ENCODE measurements at places on chromosomes 7 and 10. TPM values are rescaled to one million over a fixed set of nuclear protein-coding genes. Genes with fewer than 3 reads are reported as not detected.

GRCh38 chr7:142612237-142612881 is 136.9 kb upstream of the PRSS1 start:
- no peak for DNase-seq

GRCh38 chr10:124557167-124557566 is 95.5 kb downstream of the LHPP start:
- no peak for DNase-seq

DNA sequence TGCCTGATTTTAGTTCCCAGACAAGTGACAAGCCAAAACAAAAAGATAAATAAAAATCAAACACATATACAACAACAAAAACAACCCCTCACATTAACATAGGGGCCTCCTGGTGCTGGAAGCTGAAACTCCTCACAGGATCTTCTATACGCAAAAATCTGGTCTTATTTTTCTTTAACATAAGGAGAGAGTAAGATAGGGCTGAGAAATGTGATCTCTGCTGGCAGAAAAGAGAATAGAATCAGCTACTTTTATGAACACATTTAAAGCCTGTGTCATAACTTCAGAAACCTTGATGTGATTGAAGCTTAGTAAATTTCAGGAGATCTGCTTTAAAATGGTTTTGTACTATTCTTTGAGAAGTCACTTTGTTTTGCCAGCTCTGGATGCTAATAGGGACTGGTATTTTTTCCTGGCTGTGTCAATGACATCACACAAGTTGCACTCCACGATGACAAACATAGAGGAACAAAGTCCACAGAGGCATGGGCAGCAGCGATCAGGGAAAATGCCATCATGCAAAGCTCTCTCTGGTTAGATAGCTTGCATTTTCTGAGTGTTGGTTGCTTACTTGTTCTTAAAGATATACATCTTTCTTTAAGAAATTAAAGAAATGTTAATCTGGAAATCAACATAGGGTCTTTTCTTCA is 176.6 kb upstream of the SP4 start:
- no peak for DNase-seq

GRCh38 chr10:132984801-132985545 is 42.6 kb upstream of the CFAP46 start:
- DNase-seq = no peak

The HOXA7 gene
- total RNA-seq = not detected

GRCh38 chr10:48896756-48897440 is 42.7 kb downstream of the LRRC18 start:
- DNase-seq = no peak

The ZNF746 gene
- 6.7 TPM for total RNA-seq

The ZNF804B gene
- not detected for total RNA-seq

- DNase-seq = no peak
Measured at GRCh38 chr7:2661602-2662272, 26.3 kb upstream of the AMZ1 start.

GRCh38 chr10:112140110-112140970 is 43.2 kb downstream of the GPAM start:
- DNase-seq = peak; percentile 53

DNA sequence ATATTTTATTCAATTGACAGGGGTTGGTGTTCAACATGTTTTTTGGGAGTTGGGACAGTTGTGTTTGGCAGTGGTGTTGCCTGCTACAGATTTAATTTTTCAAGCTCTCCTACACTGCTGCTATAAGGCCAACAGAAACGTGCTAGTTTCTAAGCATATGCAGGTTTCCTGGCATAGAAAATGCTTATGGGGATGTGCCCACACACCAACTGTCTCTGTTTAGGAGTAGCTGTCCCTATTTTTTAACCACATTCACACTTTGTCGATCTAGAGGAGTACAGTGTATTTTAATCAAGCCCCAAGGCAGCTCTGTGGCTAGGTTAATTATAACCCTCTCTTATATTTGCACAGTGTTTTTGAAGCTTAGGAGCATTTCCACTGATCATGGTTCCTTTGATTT is 28.6 kb downstream of the TMEM178B start:
- no peak for DNase-seq

DNA sequence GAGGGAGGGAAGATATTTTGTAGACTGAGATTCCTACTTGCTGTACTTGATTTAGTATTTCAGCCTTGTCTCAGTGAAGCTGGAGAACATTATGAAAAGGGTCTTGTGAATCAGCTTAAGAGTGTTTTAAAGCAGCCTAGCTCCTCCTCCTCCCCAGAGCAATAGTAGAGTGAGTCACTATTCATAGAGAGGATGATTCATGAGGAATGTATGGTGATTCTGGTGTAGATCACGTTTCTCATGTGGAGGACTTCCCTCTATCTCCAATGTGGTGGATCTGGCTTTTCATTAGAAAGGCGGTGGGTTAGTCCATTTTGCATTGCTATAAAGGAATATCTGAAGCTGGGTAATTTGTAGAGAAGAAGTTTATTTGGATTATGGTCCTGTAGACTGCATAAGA is 340.1 kb upstream of the CHRM2 start:
- no peak for DNase-seq

The LRWD1 gene
- total RNA-seq = 9.7 TPM

The IDI2 gene
- total RNA-seq = 0.16 TPM

DNA sequence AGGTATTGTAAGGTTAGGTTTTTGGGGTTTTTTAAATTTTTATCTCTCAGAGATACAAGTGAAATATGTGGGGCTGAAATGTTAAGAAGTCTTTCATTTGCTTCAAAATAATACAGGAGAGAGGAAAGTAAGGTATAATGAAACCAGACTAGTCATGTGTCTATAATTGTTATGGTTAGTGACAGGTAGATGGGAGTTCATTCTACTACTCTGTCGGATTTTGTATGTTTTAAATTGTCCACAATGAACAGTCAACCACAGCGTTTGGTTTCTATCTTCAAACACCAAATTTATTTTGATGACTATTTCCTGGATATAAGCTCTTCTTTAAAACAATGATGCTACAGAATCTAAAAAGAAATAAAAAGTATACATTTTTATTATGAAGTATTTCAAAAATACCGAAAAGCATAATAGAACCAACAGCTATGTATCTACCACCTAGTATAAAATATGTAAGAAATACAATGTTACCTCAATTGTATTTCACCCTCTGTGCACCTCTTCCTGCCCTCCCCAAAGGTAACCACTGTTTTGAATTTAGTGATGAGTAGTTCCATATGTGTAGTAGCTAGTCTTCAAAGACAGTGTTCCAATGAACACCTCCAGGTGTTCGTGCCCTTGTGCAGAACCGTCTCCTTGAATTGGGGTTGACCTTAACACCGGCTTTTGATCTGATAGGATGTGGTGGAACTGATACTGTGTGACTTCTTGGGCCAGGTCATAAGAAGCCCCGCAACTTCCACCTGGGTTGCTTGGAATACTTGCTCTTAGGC is 74.8 kb upstream of the CDK1 start:
- no peak for DNase-seq

- DNase-seq = no peak
Measured at GRCh38 chr10:86068231-86069054, 298.2 kb downstream of the GRID1 start.

- no peak for DNase-seq
Measured at GRCh38 chr7:37924491-37925041, 4.1 kb downstream of the EPDR1 start.

The ZNF853 gene
- 10.7 TPM for total RNA-seq

GRCh38 chr10:19921300-19922140 is 105.3 kb downstream of the PLXDC2 start:
- DNase-seq = no peak

DNA sequence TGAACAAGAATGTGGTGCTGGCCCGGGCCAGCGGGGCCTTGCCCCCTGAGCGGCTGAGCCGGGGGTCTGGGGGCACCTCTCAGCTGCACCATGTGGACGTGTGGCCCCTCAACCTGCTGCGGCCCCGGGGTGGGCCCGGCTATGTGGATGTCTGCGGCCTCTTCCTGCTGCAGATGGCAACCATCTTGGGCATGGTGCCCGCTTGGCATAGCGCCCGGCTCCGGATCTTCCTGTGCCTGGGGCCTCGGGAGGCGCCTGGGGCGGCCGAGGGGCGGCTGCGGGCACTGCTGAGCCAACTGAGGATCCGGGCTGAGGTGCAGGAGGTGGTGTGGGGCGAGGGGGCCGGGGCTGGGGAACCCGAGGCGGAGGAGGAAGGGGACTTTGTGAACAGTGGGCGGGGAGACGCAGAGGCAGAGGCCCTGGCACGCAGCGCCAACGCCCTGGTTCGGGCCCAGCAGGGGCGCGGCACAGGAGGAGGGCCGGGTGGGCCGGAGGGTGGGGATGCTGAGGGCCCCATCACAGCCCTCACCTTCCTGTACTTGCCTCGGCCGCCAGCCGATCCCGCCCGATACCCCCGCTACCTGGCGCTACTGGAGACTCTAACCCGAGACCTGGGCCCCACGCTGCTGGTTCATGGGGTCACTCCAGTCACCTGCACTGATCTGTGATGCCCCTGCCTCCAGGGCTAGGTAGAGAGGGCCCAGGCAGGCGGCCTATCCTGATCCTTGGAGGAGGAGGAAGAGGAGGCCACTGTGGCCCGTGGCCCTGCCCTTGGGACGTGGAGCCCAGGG is 1.1 kb upstream of the TRIP6 start:
- peak; percentile 90 for DNase-seq

DNA sequence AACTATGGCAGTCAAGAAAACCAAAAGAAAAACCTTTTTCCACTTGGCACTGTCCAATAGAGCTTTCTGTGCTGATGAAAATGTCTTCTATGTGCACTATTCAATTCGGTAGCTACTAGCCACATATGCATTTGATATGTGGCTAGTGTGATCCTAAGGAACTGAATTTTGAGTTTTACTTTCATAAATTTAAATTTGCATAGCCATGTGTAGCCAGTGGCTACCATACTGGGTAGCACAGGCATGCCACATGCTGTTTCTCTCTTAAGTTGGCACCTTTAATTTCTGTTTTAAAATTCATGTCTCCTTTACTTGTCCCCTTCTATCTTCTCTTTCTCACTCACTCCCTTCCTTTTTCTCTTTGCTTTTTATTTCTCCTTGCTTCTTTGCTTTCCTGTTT is 455.7 kb downstream of the AUTS2 start:
- DNase-seq = no peak

- DNase-seq = no peak
Measured at GRCh38 chr10:130807721-130808120, 503.8 kb downstream of the TCERG1L start.

GRCh38 chr10:119801176-119801575 is 71.5 kb downstream of the MCMBP start:
- DNase-seq = no peak

- no peak for DNase-seq
Measured at GRCh38 chr7:24440892-24441291, 132.4 kb upstream of the PALS2 start.

DNA sequence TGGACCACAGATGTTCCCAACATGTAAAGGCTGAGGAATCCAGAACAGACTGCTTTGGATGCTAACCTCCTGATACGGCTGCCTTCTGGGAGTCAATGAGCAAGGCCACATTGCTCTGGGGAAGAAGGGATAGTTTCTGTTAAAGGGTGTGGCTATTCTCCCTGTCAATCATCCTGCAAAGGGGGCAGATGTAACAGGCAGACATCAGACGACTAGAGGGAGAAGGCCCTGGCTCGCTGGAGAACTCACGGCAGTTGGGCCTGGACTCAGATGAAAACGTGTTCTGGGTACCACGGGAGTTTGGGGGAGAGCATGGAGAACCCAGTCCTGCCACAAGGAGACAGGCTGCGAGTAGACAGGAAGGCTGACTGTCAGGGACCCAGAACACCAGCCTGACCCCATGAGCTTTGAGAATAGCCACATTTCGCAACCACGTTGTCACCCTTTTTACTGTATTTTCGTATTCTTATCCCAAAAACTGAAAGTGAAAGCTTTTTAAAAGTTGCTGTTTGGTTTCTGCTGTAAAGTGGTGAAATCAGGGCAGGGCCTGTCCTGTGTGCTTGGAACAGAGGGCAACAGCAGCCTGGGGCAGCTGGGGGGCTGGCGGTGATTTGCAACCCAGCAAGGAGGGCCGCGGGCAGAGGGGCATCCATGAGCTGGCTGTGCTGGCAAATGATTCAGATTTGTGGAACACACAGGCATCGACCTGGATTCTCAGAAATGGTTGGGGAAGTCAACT is 95.3 kb downstream of the MYOF start:
- DNase-seq = no peak

DNA sequence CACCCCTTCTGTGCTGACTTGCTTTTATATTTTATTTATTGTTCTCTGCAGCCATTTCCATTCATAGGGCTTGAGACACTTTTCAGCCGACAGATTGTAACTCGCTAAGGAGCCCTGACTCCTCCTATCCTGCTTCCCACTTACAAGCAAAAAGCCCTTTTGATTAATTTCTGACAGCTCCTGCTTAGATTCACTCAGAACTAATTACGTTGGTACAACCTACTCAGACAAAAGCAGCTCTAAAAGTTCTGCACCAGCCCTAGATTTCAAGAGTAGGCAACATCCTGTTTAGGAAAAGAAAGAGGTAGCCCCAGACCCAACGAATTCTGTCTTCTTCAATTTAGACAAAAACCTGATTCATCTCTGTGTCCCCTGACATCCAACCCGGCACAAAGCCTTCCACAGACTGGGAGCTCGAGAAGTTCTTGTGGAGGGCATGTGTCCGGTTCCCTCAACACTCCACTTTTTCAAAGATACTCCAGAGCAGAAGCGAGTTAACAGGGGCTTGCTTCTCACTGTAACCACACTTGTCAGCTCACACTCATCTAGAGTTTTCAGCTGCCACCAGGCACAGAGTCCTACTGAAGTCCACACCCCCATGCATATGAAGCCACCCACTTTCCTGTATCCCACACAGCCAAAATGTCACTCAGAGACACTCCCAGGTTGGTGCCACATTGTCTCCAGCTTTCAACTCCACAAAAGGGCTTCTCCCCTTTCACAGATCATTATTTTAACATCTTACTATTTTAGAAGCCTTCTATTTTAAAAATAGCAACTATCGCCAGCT is 113.6 kb upstream of the NFE2L3 start:
- no peak for DNase-seq

The ACSM6 gene
- not detected for total RNA-seq

- no peak for DNase-seq
Measured at GRCh38 chr10:128694168-128694850, 568.1 kb upstream of the MKI67 start.

DNA sequence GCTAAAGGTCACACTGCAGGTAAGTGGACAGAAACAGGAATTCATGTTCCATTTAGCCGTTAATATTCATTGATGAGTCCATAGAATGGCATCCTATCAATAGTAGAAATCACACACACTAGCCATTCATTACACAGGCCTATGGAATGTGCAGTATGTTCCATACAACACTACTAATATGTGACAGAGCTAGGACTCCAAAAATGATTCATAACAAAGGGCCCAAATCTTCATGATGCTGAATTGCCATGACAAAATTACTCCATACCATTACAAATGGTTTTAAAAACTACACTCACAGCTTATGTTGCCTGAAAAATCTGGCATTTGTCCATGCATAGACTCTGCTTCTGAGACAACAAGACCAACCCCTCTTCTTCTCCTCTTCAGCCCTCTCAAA is 549.1 kb downstream of the XPNPEP1 start:
- no peak for DNase-seq
